ENCODE measurements at places on chromosomes 6 and 20.

- no peak for DNase-seq
Observed at GRCh38 chr6:62283796-62284411, 2.1 kb downstream of the KHDRBS2 start.

GRCh38 chr20:6430381-6430780 lies 307.6 kb upstream of the FERMT1 start:
- no peak for DNase-seq

GRCh38 chr6:56106231-56106630 lies 141.1 kb downstream of the COL21A1 start:
- DNase-seq: no peak

GRCh38 chr6:10217111-10217510 lies 197.8 kb downstream of the TFAP2A start:
- DNase-seq: no peak

GRCh38 chr20:358891-359555 lies 12.1 kb downstream of the NRSN2 start:
- DNase-seq: no peak

- DNase-seq: no peak
Observed at GRCh38 chr6:84681693-84682326, 82.6 kb downstream of the TBX18 start.

GRCh38 chr6:77502981-77503380 lies 39.7 kb upstream of the HTR1B start:
- DNase-seq: no peak

GRCh38 chr6:42210551-42210950 lies 7.1 kb downstream of the MRPS10 start:
- DNase-seq: no peak

DNA sequence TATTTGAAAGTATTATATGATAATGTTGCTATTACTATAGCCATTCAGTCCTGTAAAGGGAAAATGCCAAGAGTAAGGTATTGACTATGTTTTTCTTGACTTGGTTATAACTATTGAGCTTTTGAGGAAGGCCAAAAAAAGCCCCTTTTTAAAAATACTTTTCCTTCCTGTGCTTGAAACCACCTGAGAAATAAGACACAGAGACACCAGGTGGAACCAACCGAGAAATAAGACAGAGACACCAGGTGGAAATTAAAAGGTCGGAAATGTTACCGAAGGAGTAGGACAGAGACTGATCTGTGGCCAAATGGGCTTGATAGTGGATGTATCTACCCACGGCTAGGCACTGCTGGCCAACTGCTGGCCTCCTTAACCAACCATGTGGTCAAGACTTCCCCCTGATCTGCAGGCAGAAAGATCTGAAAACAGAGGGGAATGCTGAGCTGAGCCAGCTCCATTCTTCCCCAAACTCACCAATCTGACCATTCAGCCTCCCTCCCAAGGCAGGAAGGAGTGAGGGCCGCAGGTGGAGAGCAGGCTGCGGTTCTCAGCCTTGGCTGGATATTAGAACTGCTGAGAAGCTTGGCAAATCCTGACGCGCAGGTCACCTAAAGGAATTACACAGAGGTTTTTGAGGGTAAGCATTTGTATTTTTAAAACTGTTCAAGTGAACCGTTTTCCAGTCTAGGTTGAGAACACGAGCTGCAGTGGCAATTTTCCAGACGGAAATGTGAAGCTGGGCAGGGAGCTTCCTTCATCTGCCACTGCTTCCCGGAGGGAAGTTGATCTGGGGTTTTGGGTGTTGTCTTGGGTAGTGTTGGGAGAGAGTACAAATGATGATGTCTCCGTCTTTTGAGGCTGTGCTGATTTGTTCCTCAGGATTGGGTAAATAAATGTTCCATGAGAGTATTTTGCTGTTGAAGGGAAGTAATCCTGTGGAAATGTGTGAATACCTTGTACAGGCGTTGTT lies 121.7 kb upstream of the EXOC2 start:
- no peak for DNase-seq

GRCh38 chr20:4811661-4812181 lies 90.0 kb downstream of the PRND start:
- DNase-seq: no peak

All from DMS79 treated with DMSO at 0.1 percent for 48 hours (cell line).